ENCODE measurements at places on chromosomes 12 and 14.
A peak's percentile ranks its signal among the peaks of the same experiment; 100 is the strongest.

DNA sequence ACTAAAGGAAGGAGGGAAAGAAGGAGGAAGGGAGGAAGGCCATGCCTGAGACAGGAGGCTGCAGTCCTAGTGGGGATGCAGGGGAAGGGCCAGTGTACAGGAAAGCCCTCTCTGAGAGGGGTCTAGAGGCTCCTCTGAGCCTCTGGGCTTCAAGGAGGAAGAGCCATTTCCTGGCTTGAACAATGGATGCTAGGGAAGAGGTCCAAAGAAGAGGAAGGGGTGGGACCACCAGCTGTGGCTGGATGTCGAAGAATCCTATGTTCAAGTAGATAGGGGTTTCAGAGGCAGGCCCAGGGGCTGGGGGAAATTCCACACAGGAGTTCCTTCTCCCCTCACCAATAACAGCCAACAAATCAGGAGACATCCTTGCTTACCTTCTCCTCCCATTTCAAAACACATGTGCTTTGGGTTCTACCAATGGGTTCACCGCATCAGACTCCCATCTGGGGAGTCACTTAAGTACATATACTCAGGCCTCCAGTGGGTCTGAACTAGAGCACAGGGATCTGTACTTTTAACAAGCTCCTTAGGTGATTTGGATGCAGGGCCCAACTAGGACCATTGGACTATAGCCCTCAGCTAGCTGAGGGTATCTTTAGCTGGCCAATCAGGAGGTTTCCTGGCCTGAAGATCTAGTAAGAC is 32.4 kb downstream of the PRPF40B start:
- no peak for DNase-seq

GRCh38 chr14:99522025-99522401 is 40.8 kb downstream of the CCNK start:
- no peak for DNase-seq

DNA sequence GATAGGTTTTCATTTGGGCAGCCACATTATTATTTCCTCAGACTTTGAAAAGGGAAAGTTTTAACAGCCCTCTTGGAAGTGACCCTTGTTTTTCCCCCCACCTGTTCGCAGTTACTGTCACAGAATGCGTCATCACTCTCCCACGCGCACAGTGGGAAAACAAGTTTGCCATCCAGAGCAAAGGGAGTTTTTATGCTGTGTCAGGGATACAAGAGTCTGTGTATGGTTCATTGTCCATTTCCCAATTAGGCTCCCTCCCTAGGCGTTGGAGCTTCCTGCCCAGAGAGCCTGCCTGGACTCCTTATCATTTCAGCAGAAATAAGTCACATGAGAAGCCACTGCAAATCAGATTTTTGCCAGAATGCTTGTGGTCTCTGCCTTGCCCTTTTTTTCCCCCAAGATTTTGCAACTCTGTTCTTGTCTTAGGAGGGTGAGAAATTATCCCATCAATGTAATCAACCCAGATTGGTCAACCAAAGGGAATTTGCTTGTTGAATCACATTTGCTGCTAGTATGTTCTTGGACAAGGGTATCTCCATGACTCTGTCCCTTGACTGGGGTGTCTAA is 104.1 kb downstream of the IGF1 start:
- no peak for DNase-seq

DNA sequence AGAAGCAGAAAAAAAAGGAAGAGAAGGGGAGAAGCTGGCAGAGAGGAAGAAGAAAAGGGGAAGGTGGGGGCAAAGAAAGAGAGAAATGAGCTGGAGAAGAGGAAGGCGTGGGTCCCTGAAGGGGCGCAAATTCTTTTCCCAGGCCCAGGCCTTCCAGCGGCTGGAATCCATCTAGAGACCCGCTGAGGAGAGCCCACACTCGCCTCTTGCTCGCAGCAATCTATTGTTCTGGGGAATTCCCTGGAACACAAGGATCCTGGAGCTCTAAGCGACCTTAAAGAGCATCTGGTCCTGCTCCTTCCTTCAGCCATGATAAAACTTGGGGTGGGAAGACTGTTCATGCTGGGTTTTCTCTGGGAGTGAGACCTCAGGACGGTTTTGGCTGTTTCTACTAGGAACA is 41.2 kb upstream of the FKBP4 start:
- DNase-seq, result no peak

GRCh38 chr14:45587142-45587541 is 334.1 kb upstream of the MIS18BP1 start:
- DNase-seq, result no peak

- DNase-seq, result no peak
Observed at GRCh38 chr14:100106250-100107112, 41.3 kb downstream of the EVL start.

DNA sequence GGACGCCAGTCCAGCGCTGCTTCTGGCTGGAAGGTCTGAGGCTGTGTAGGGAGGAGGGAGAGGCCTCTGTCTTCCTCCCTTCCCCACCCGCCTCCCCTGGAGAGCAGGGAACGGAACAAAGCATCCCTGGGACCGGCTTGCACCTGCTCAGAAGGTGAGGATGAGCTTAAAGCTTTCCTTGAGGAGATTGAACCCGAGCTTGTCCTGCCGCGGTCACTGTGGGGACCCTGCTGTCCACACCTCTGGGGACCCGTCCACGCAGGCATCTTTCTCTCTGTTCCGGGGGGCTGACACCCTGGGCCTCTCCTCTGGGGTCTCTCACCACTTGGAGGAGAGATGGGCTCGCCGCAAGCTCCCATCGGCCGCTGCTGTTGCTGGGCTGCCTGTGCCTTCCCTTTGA is 33.2 kb upstream of the SFSWAP start:
- DNase-seq, result no peak

DNA sequence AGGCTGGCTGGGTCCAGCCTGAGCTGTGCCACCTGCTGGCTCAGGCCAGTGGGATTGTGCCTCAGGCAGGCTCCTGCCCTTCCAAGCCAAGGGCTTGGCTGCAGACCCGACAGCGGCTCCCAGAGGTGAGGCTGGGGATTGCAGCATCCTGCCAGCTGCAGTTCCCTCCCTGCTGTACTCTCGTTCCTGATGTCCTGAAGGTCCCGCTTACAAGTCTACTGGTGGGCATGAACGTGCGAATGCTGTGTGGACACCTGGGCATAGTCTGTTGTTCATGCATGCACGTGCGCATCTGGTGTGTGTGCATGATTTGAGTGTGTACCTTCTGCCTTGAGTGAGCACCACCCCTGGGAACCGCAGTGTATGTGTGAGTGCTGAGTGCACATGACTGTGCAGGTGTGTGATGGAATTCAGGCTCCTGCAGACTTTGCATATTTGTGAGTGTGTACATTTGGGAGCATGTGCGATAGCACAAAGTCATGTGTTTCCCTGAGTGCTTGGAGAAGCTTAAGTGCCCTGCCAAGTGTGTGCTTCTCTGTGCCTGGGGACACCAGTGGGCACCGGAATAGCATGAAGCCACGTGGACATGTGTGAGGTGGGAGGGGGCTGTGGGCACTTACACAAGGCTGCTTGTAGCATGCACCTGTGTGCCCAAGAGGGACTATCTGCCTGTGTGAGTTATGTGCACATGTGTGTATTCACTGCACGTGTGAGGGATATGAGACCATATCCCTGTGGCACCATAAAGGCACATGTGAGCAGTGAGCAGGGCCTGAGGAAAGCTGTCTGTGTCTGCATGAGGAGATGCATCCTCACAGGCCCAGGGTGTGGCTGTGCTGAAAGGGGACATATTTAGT is 19.3 kb upstream of the KRT7 start:
- peak; percentile 53 for DNase-seq

Measured in erythroblast (primary cell).